Stimulated activated CD4-positive, alpha-beta T cell treated with anti-CD3 and anti-CD28 coated beads, Interleukin-4, amount 100 ng/mL, for 48 hours (primary cell): ENCODE measurements at places on chromosomes 16 and 17.

- no peak for DNase-seq
Measured at GRCh38 chr17:37726891-37727675, 17.8 kb downstream of the HNF1B start.

DNA sequence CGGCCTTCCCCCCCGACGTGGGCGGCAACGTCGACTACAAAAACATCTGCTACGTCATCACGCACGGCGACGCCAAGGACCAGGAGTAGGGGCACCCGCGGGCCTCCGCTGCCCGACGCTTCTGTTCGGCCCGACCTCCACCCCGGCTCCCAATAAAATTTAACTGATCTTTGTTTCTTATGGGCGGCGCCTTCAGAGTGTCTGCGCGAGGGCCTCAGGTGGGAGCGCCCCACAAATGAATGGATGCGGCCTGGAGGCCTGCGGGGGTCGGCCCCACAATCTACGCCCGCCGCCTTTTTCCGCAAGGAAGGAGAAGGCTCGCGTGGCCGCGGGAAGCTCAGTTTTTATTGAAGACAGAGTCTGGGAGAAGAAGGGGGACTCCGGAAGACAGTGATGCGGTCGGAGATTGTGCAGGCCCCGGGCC is 3.2 kb downstream of the MYL11 start:
- DNase-seq: peak; percentile 73

GRCh38 chr17:64400642-64401041 is 10.0 kb upstream of the PECAM1 start:
- no peak for DNase-seq

- no peak for DNase-seq
Measured at GRCh38 chr16:66240631-66241395, 125.7 kb upstream of the CDH5 start.

DNA sequence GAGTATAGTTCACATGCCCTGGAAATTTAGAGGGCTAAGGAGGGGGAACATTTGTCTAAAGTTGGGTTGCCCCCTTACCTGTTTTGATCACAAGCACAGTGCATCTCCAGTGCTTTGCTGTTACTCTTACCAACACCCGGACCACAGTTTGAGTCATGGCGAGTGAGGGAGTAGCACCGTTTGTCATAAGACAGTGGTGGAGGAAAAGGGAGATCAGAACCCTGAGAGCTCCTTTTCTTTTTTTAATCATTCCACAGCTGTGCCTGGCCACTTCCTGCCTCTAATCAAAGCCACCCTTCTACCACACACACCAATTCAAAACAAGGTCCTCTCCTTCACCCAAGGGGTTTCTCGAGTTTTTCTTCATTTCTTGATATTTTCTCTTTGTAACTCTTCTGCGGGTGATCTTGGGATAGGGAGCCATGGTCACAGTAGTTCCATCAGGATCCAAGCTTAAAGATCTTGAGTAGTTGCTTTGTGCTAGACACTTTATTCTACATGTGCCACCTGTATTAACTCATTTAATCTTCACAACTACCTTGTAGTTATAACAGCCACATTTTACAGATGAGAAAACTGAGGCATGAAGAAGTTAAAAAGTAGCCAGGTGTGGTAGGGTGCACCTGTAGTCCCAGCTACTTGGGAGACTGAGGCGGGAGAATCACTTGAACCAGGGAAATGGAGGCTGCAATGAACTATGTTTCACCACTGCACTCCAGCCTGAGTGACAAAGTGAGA is 5.0 kb upstream of the MYL4 start:
- peak; percentile 15 for DNase-seq

- DNase-seq: no peak
Measured at GRCh38 chr17:54883939-54884338, 16.7 kb upstream of the TOM1L1 start.
